Kidney tubule cell (primary cell): ENCODE measurements at places on chromosomes 7 and 10.

- DNase-seq = no peak
These were observed 62.7 kb upstream of the CARD11 start for GRCh38 chr7:3106361-3106826.

DNA sequence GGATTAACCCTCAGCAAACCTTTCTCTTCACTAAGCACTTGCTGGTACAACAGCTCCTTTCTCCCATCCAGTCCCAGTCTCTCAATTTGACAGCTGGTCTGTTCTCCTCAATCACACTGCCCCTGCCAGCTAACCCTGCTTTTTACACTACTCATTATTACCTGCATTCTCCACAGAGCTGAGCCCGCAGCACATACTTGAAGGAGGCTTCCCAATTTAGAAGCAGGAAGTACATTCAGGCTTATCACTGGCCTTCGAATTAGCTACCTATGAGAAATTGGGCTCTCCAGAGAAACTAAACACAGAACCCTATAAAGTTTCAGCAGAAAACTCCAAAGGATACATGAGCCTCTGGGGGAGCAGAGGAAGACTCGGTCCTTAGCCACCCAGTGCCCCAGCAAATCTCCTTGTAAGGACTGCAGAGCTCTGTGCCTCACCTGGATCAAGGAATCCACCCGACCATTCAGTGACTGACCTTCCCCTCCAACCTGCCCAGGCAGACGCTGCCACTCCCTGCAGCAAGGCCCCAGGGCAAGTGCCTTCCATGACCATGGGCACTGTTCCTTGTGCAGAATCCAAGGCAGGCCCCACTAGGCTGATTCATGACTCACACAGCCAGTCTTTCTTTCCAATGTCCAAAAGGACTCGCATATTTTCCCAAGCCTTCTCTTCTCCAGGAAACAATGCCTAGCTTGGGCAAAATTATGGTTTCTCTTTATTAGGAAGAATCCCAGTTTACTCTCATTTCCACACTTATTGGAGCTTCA lies 68.0 kb downstream of the VOPP1 start:
- DNase-seq = peak; percentile 69

DNA sequence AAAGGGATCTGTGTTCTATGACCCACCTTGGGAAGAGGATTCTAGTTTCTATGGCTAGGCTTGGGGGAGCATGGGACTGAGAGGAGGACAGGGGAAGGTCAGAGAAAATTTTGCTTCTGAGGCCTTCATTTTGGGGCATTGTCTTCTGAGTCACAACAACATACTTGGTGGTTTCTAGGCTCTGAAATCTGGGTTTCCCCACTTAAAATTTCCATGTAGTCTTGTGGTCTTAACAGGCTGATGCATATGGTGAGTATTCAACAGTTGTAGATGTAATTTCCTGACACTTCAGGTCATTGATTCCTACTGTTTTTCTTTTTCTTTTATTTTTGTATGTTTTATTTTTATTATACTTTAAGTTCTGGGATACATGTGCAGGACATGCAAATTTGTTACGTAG lies 88.5 kb downstream of the ANKRD7 start:
- no peak for DNase-seq

DNA sequence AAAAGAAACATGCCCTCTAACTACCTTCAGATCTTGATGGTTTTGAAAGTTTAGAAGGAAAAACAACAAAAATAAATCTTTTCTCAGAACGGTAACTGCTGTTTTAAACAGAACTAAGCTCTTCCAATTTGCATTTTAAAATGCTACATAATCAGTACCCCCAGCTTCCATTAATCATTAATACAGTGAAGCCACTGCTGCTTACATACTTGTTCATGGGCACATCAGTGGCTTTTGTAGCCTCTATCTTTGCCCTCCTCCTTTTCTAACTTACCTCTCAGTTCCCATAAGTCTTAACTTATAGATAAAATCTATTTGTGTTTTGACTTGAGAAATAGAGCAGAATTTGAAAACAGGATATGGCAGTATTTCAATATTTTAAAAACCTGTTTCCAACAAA lies 109.1 kb downstream of the POLL start:
- peak; percentile 9 for DNase-seq

GRCh38 chr7:151045262-151045661 lies 3.1 kb upstream of the ASIC3 start:
- DNase-seq = no peak

GRCh38 chr7:72032934-72033333 lies 379.2 kb downstream of the CALN1 start:
- no peak for DNase-seq

- DNase-seq = no peak
These were observed 1.1 kb downstream of the ZNF511 start for GRCh38 chr10:133309720-133310398.

- DNase-seq = no peak
These were observed 32.0 kb downstream of the NPVF start for GRCh38 chr7:25196132-25196896.

- DNase-seq = no peak
These were observed 18.4 kb downstream of the DLG5 start for GRCh38 chr10:77907900-77908717.

DNA sequence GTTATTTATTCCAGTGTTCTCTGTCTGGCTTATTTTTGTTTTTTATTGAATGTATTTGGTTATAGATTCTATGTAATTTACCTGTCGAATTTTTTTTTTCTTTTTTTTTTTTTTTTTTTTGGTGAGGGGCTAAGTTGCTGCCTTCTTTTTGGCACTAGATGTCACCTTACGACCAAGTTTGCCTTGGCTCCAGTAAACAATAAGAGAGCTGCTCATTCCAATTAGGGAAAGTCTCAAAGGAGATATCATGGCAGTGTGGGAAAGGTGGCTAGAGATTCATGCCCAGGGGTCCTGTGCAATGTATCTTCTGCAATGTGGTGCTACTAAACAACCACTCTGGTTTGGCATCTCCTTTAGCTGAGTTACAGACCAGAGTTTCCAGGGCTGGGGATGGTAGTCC lies 84.0 kb downstream of the PTPN20 start:
- no peak for DNase-seq
